ENCODE measurements at places on chromosomes 2 and 18. TPM values are rescaled to one million over a fixed set of nuclear protein-coding genes. Genes with fewer than 3 reads are reported as not detected.

PARD3B gene
- 43.0 TPM for total RNA-seq

ANKRD30B gene
- total RNA-seq = not detected

HDLBP gene
- 356 TPM for total RNA-seq

GRCh38 chr2:8605351-8606065 lies 76.3 kb upstream of the ID2 start:
- H3K27ac ChIP-seq = no peak overlapping the region
- no peaks in the 10 kb centered on the region for H3K36me3 ChIP-seq
- H3K4me3 ChIP-seq = no peak overlapping the region
- no peak for DNase-seq
- peaks cover 9% of the 10 kb centered on the region for H3K4me1 ChIP-seq
- H3K27me3 ChIP-seq = no peaks in the 10 kb centered on the region

DCDC2C gene
- total RNA-seq = not detected

GRCh38 chr2:200778038-200778437 lies 33.7 kb upstream of the BZW1 start:
- DNase-seq = no peak
- H3K4me3 ChIP-seq = no peak overlapping the region
- H3K36me3 ChIP-seq = no peaks in the 10 kb centered on the region
- no peaks in the 10 kb centered on the region for H3K4me1 ChIP-seq

- H3K27me3 ChIP-seq = no peaks in the 10 kb centered on the region
- no peak overlapping the region for H3K4me3 ChIP-seq
- no peaks in the 10 kb centered on the region for H3K36me3 ChIP-seq
- no peaks in the 10 kb centered on the region for H3K4me1 ChIP-seq
- no peak overlapping the region for H3K27ac ChIP-seq
- DNase-seq = no peak
Measured at GRCh38 chr2:170740660-170741059, 25.5 kb downstream of the SP5 start.

DNA sequence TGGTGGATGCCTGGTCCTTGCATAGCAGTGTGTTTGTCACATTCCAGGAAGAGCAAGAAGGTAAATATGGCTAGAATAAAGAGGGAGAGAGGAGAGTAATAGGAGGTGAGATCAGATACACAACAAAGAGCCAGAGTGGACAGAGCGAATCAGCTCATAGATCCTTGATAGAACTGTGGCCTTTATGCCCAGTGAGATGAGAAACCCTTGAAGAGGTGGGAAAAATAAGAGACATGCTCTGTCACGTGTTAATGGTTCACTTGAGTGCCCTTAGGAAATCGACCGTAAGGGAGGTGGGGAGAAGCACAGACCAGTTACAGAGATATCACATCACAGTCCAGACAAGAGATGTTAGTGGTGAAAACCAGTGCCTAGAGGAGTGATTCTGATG lies 84.7 kb upstream of the RAB27B start:
- H3K4me1 ChIP-seq = peaks cover 7% of the 10 kb centered on the region
- H3K27me3 ChIP-seq = no peaks in the 10 kb centered on the region
- no peak overlapping the region for H3K4me3 ChIP-seq
- H3K27ac ChIP-seq = no peak overlapping the region
- no peak for DNase-seq

TUBA4B gene
- not detected for total RNA-seq

All from transverse colon (tissue), 4 donors.